Mammary epithelial cell (primary cell): ENCODE measurements at places on chromosomes 3 and 15.

DNA sequence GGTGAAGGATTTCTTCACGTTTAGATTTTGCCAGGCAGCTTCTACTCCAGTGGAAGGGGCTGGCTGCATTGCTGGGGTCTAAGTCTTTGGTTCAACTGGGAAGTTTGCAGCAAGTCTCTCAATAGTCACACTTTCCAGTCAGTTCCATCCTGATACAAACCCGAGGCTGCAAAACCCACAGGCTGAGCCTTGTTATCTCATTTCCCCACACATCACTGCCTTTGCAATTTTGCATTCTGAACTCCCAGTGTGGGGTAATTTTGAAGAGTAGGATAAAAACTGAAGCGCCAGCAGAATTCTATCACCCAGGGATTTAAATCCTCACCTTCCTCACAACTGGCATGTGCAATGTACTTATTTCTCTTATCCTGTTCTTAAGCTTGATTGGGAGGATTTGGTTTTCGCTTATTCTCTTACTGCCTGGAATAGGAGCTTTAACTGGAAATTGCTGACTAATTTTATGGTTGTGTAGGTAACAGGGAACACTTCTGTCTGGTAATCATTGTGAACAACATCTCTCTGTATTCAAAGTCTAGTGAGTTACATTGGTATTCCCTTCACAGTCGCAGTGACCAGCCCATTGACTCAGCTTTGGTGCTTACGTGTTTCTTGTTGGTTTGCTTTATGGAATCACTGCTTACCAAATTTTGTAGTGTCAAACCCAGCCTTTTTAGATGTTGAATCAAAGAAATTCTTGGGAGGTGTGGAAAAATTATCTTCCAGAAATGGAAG lies 142.0 kb upstream of the TOPAZ1 start:
- DNase-seq, result no peak

DNA sequence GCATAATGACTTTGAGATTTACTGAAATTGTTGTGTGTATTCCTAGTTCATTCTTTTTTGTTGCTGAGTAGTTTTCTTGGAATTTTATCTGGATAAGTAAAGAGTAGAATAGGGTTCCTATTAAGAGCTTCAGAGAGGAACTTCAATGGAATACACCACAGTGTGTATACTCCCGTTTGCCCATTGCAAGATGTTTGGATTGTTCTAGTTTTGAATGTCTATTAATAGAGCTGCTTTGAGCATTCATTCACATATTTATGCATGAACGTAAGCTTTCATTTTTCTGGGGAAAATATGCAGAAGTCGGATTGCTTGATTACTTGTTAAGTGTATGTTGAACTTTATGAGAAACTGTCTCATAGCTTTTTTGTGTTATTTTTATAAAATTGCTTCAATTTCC lies 580.5 kb downstream of the OTOL1 start:
- no peak for DNase-seq

GRCh38 chr3:45972534-45973402 lies 22.9 kb downstream of the FYCO1 start:
- DNase-seq, result peak; percentile 86

DNA sequence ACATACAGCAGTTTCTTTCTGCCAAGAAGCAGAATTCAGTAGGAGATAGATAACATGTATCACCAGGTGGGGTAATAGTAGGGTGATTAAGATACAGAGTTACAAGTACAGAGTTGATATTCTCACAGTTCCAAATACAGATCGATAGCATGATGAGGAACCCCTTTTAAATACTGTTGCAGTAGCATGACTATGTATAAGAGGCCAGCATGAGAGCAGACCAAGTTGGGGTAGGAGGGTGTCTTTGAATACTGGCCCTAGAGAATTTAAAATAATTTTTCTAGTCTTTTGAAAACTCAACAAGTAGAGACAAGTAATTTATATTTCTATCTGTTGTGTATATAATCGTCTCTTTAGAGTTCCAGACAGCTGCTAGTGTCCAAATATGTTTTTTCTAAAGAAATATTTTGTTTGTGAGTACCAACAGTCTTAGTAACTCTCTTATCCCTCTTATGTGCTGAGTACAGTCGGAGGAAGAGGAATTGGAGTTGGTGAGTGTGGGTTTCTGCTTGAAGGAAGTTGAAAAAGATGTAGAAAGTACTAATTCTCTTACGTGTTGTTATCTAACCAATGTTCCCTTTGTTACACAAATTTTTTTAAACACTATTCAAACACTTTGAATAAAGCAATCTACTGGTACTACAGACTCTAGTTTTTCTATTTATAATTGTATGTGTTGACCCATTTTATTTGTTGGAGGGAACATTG lies 30.2 kb downstream of the LYSMD4 start:
- DNase-seq, result peak; percentile 5

- DNase-seq, result peak; percentile 100
These were observed at the start of the genes ASB7 and LINS1 for GRCh38 chr15:100602064-100602822. ASB7 (plus strand) TSS chr15:100602589; CDS start chr15:100612217, 9,628 bp downstream. LINS1 (minus strand) TSS chr15:100602184; CDS start chr15:100580842, 21,342 bp downstream.

DNA sequence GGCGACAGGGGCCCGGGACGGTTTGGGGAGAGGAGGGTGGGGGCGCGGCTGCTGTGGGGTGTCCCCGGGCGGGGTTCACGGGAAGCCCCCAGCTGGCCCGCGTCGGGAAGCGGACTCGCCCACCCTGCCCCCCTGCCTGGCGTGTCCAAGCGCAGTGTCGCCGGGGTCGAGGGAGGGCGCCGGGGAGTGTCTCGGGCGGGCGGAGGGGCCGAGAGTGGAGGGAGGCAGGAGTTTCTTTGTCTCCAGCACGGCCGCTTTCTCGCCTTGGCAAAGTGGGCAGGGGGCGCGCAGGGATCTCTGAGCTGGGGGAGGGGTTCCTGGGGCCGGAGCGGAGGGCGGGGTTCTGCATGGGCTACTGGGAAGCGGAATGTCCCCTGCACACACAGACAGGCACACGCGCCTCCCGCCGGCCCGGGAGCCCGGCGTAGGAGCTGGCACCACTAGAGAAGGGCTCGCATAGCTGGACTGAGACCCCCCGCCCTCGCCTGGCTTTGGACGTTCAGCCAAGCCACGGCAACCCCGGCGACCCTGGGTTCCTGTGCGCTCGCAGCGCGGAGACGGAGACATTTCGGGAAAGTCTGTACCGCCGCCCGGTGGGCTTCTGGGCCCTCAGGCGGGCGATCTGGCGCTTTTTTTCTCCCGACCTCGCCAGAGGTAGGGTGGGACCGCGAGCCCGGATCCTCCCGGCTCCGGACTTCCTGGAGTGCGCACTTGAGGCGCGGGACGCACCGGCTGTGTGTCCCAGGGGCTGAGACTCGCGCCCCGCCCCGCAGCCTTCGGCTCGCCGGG lies 822 bp downstream of the ST8SIA2 start:
- DNase-seq, result no peak

- no peak for DNase-seq
These were observed 96.4 kb downstream of the WNT7A start for GRCh38 chr3:13783476-13783875.

DNA sequence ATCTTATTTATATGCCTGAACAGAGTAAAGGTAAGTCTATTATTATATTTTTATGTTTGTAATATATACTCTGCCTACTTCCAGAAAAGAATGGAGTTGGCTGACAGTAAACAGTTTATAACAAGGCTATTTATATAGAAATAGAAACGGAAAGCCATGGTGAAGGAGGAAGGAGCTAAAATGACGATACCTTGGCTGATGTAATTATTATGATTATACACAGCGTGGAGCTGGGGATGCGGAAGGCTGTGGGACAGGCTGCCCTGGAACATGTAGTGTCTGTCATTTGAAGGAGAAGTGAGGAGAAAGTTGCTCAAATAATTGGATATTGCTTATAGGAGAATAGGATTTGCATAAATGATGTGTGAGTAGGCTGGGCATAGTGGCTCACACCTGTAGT lies 37.8 kb downstream of the CEMIP start:
- DNase-seq, result no peak

- peak; percentile 34 for DNase-seq
These were observed 34.3 kb downstream of the PRR23E start for GRCh38 chr3:127226946-127227842.

DNA sequence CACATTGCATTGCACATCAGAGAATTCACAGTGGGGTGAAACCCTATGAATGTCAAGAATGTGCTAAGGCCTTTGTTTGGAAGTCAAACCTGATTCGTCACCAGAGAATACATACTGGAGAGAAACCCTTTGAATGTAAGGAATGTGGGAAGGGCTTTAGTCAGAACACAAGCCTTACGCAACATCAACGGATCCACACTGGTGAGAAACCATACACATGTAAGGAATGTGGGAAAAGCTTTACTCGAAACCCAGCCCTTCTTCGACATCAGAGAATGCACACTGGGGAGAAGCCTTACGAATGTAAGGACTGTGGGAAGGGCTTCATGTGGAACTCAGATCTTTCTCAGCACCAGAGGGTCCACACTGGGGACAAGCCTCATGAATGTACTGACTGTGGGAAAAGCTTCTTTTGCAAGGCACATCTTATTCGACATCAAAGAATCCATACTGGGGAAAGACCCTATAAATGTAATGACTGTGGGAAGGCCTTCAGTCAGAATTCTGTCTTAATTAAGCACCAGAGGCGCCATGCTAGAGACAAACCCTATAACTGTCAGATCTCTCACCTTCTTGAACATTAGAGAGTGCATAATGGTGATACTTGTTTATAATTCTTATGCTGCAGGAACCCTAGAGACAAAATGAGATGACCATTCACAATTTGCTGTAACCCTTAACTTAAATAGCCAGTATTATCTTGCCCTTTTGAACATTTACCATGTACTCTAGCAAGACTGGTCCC lies 9.0 kb downstream of the ZNF662 start:
- no peak for DNase-seq

DNA sequence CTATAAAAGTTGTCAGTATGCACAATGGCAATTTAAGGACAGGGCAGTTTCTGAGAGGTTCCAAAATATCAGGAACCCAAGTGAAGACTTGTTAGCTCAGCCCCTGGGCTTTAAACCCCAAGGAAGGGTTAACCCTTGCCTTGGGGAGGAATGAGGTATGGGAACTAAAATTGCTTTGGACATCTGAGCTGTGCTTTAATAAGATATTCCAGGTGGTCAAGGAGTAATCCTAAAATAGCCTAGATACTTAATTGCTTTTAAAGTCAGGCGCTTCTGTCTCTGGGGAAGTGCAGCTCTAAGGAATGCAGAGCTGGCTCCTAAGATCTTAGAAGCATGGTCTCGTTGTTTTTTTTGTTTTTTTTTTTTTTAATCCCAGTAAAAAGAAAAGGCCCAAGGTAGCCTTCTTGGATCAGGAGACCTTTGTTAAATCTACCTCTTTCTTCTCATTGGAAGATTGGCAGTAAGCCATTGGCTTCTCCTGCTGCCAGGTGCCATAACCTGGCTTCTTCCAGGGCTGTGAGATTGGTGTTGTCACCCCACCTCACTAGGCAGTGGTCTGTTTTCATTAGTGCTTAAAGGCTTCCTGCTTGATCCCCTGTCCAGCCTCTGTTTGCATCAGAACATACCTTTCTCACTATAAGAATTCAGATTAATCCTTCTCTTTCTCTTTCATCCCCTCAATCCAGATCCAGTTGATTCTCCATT lies 24.5 kb downstream of the ARID3B start:
- DNase-seq, result no peak

DNA sequence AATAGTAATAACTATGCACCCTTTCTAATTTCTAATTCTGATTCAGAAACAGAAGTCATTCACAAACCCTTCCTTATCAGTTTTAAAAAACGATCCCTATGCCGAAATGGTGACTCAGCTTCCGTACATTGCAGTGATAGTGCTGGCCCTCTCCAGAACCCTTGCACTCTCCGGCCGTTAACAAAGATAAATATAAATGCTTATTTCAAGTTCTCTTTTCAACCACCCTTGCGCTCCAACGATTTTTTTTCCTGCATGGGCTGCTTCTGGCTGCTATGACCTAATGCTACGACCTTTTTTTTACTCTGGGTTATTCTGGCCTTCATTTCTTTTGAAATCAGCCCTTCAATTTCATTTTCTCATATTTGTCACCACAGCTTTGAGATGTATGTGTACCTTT lies 646.2 kb downstream of the NTRK3 start:
- DNase-seq, result no peak

DNA sequence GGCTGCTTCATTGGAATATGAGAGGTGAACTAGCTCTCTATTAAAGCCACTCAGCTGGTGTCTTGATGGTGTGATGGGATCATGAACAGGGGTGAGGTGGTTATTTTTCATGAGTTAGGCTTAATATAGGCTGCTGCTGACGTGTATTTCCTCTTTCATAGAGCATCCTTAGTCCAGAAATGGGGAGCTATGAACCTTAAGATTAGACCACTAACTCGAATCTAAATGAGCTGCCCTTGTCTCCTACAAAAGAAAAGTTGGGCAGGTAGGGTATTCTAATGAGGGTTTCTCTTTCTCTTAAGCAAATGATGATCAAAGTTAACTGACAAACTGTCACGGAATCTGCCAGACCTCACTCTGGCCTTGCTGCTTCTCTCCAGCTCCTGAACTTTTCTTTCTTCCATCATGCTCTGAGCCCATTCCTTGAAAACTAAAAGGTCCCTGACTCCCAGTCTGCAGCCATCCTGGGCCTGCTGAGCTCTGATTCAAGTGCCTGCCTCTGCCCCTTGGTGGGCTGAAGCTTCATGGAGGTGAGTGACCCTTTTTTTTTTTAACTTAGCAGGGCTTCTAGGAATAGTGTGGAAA lies at the start of gene TRIM69:
Gene TRIM69, plus strand, starts transcription at position 348 of the 585 bp plus-strand sequence. Its CDS starts 177 bp downstream, at position 525.
- DNase-seq, result no peak

GRCh38 chr3:41711651-41712050 lies 250.3 kb downstream of the ULK4 start:
- DNase-seq, result no peak

GRCh38 chr15:90221246-90221900 lies 12.4 kb downstream of the CIB1 start:
- DNase-seq, result no peak

- DNase-seq, result no peak
These were observed 46.1 kb upstream of the TUSC7 start for GRCh38 chr3:116663161-116664110.

- DNase-seq, result no peak
These were observed 3.6 kb downstream of the TRA2B start for GRCh38 chr3:185934174-185934557.

GRCh38 chr15:67242708-67243111 lies 11.8 kb downstream of the AAGAB start:
- DNase-seq, result peak; percentile 8

- DNase-seq, result no peak
These were observed 191.3 kb downstream of the ZMAT3 start for GRCh38 chr3:178880274-178880673.

- DNase-seq, result peak; percentile 33
These were observed 583 bp upstream of the C3orf49 start for GRCh38 chr3:63818282-63819150.

- DNase-seq, result no peak
These were observed 64.8 kb upstream of the TMEM108 start for GRCh38 chr3:132973441-132973840.

DNA sequence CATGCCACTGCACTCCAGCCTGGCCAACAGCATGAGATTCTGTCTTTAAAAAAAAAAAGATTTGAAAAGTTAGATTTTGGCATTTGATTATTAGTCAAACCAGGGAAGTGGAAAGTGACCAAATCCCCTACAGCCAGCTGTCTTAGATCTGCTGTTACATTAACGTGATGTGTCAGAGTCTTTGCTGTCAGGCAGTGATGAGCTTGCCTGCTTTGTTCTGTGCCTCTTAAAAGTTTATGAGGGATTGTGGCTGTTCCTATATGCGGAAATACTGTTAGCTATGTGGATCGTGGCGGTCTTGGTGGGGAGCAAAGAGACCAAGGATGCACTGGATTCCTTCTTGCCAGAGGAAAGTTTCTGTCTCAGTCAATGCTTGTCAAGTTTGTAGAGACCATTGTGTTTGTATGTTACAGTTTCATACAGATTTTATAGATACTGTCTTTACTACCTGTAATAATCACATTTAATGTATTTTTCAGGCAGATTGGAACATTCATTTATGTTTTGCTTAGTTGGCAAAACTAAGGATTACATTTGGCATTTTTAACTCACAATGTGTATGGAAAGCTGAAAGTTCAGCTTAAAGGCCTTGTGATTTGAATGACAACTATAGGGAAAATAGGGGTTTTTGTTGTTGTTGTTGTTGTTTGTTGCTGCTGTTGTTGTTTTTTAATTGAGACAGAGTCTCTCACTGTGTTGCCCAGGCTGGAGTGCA lies 137.4 kb downstream of the VPS8 start:
- DNase-seq, result no peak
